ENCODE measurements at places on chromosomes 5 and 9. TPM values are rescaled to one million over a fixed set of nuclear protein-coding genes. Genes with fewer than 3 reads are reported as not detected.

DNA sequence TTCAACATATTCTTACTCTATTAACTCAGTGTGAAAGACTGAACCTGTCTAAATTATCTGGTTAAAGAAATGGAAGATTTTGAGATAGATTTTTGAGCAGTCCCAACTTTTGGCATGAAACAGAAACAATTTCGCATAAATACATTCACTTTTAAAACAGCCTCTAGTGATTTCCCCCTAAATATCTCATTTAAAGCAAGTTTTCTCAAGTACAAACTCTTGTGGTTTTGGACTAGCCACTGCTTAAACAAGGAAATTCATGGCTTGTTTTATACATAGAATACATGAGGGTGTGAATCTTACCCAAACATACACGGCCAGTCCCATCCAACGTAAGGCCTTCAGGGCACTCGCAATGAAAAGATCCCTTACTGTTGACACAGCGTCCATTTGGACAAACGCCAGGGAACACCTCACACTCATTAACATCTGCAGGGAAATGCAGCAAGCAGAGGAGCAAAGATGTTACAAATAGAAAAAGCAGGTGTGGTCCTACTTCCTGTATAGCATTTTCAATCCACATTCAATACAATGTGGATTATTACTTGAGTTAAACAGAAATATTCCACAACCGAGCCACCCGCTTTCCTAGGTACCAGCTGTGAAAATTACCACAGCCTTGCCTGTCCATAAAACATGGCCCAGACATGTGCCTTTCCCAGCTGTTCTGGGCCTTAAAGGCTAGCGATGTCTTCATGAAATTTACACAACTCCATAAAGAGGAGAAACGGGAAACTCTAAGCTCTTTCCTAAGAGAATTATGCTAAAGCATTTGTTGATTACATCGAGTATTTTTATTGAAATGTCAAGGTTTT, 188.8 kb downstream of the FBN2 start:
- no peak for DNase-seq

DNA sequence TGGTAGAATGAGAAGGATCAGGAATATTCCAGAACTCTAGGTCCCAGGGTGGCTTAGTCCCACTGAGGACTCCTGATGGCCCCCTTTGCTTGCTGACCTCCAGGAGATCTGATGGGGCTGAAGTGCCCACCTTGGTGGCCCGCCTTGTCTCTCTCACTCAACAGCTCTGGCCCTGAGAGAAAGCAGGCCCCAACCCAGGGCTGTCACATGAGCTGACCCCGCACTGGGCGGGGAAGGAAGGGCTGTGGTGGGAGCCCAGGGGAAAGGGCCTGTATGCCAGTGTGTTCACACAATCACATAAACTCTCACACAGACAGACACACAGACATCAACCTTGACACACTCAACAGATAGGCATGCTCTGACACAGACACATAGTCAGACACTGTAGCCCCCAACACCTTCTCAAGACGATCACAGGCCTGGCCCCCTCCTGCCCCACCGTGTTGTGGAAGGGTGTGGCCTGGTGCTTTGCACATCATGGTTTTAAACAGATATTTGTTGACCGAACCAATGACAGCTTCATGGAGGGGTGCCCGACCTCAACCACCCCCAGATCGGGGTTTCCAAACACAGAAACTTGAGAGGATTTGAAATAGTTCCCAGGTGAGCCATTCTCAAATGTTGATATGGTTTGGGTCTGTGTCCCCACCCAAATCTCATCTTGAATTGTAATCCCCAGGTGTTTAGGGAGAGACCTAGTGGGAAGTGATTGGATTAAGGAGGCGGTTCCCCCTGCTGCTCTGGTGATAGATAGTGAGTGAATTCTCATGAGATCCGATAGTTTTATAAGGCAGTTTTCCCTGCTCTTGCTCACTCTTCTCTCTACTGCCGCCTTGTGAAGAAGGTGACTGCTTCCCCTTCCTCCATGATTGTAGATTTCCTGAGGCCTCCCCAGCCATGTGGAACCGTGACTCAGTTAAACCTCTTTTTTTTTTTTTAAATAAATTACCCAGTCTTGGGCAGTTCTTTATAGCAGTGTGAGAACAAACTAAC, 48.5 kb upstream of the HAND1 start:
- no peak for DNase-seq

Gene SLC36A2
- not detected for total RNA-seq

DNA sequence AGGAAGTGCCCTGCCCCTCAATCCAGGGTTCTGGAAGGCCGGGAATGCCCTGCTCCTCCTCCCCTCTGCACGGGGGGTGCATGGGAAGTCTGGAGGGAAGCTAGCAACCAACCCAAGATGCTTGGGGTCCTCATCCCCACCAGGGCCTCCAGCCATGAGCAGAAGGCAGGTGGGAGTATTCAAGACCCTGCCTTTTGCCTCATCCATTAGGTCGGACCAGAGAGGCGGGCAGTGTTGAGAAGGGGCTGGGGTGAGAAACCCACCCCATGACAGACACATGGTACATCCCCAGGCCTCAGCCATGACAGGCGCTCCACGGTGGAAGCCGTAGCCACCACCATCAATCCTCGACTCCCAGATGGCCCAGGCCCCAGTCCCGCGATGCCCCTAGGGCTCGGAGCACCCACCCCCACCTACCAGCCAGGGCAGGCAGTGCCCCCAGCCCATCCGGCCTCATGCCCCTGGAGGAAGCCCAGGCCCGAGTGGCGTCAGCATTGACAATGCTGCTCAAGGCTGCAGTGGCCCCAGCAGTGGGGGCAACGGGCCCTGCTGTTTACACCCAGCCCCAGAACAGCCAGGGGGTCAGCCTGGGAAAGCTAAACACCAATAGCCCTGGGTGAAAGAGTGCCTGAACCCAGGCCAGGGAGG, 8.6 kb downstream of the NR5A1 start:
- no peak for DNase-seq

DNA sequence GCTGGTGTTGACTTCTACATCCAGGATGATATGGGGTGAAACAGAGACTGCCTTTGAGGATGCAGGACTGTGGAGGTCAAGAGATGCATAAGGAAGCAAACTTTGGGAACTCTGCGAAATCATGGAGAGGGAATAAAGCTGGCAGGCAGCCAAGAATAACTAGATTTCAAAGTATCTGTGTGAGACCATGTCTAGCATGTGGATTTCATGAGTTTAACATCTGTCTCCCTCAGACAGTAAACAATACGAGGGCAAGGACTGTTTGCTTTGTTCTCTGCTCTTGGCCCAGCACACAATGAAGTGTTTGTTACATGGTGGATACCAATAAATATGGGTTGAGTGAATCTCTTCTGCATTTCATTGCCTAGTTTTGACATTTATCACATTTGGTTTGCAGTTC, 71.3 kb downstream of the RASEF start:
- DNase-seq = no peak

Gene RNF20
- 59.9 TPM for total RNA-seq

DNA sequence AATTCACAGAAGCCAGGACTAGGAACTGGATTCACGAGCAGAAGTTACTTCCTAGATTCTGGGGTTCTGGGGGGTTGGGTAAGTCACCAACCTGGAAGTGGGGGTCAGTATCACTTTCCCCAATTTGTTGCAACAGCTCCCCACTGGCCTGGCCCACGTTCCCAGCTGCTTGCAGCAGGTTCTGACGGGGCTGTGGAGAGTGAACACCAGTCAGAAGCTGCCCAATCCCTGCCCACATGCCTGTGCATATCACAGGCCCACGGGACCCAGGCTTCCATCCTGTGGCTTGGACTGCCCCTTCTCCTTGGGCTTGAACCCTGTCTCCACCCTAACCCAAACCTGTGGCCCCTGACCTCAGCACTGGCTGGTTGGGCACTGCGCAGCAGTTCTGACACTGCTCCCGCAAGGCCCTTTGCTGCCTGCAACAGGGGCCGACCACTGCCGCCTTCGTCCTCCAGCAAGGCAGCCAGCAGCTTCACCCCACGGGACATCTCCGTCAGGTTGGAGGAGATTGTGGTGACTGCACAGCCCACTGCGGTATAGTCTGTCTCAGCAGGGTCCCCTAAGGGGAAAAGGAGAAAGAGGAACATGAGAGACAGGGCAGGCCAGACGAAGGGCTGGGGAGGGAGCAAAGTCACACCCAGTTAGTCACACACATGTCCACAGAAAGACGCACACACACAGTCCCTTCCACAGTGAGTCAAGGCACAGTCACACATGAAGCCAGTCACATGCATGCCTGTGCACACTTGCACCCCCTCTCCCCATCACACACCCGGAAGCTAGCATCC, 13.1 kb downstream of the TLN1 start:
- DNase-seq = no peak

Gene RLN2
- not detected for total RNA-seq

Gene SLC34A1
- not detected for total RNA-seq

Gene IFT74
- total RNA-seq = 19.2 TPM

Gene MAP1B
- total RNA-seq = 401 TPM

Gene GARIN3
- not detected for total RNA-seq

GRCh38 chr5:28313953-28314352, 1275.6 kb upstream of the CDH9 start:
- no peak for DNase-seq

Gene TAF11L5
- not detected for total RNA-seq

GRCh38 chr9:71758785-71759184, 9.5 kb downstream of the CEMIP2 start:
- no peak for DNase-seq

DNA sequence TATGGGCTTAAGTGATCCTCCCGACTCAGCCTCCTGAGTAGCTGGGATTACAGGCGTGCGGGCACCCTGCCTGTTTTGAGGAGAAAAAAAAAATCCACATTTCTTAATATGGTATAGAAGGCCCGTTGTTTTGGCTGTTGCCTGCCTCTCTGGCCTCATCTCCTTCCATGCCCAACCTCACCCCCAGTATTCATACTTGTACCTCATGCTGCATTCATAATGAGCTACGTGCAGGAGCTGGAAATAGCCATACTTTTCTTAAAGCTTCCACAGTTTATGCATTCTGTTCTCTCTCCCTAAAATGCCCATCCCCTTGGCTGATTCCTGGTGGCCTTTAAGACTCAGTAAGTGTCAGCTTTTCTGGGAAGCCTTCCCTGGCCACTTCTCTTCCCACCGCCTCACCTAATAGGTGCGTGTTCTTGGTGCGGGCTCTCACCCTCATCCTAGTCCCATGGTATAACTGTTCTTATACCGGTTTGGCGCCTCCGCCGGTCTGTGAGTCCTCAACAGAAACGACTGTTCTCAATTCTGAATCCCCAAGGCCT, 2.1 kb upstream of the TPM2 start:
- no peak for DNase-seq

DNA sequence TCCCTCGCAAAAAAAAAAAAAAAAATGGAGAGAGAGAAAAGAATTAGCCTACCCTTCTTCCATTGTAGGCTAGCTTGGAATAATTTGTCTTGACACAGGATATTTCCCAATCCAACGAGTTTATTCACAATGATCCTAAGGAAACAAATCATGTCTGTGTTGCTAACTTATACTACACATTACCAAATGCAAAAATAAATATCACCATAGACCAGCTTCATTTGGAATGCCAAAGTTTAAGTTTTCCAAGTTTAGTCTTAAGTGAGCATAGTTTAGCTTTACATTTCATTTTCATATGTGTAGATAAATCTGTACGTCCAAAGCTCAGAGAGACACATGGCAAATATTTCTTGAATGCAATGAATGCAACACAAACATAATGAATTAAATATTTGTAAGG, 1106.2 kb upstream of the DMAC1 start:
- DNase-seq = no peak

- DNase-seq = peak; percentile 60
Measured at GRCh38 chr9:111598733-111599091, 735 bp downstream of the PTGR1 start.

Gene SUSD1
- 16.4 TPM for total RNA-seq

- DNase-seq = no peak
Measured at GRCh38 chr5:146789712-146790653, 88.6 kb downstream of the PPP2R2B start.

DNA sequence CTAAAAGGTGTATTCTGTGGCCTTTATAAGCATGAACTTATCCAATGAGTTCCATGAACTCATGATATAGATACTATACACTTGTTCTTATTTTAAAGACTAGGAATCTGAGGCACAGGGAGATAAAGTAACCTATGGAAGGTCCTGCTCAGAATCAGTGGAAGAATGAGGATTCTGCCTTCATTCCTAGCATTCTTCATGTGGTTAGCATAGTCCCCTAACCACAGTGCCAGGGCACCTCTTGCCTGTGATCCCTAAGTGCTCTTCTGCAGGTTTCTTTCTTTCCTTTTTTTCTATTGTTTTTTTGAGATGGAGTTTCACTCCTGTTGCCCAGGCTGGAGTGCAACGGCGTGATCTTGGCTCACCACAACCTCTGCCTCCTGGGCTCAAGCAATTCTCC, 174.1 kb downstream of the C9orf152 start:
- peak; percentile 36 for DNase-seq

DNA sequence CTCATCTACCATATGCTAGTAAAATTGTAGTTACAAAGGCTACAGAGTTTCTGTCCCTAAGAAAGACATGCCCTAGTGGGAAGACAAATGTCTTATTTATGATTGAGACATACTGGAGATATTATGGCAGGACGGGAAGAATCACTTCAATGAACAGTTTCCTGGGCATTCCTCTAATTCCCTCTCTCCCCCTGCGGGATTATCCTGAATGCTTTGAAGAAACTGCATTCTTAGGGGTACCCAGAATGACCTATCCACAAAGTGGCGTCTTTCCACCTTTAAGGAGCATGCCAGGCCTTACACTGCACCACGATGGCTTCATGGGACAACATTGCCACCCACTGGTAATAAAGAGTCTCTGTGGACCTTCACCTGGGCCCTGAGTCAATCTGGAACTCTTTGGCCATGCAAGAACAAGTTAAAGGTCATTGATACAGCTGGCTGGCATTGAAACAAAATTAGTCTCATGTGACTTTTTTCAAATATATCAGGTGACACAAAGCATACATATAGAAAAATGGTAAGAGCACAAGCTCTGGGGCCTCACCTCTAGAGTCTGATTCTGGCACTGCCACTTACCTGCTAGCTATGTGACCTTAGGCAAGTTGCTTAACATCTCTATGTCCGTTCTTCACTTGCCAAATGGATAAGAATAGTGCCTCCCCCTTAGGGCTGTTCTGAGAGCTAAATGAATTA, 32.0 kb downstream of the ANKRD55 start:
- DNase-seq = peak; percentile 86
